ENCODE measurements at places on chromosomes 6 and 20. TPM values are rescaled to one million over a fixed set of nuclear protein-coding genes. Genes with fewer than 3 reads are reported as not detected.

CDH4 gene
- 0.80 TPM for total RNA-seq

XKR7 gene
- total RNA-seq: 0.04 TPM

GRM1 gene
- total RNA-seq: 0.54 TPM

SSTR4 gene
- not detected for total RNA-seq

CYP24A1 gene
- total RNA-seq: not detected

ENPP5 gene
- total RNA-seq: 2.6 TPM

GPR63 gene
- 1.7 TPM for total RNA-seq

CYP39A1 gene
- total RNA-seq: 4.3 TPM

TPMT gene
- 13.1 TPM for total RNA-seq

TBC1D32 gene
- total RNA-seq: 6.9 TPM

PLA2G7 gene
- total RNA-seq: not detected

GINS1 gene
- 13.4 TPM for total RNA-seq

CLPSL2 gene
- total RNA-seq: not detected

OPN5 gene
- total RNA-seq: 0.14 TPM

Data from cardiac muscle cell (in vitro differentiated cells and primary cell).